ENCODE measurements at places on chromosomes 6 and 20. TPM values are rescaled to one million over a fixed set of nuclear protein-coding genes. Genes with fewer than 3 reads are reported as not detected.

DEFB132 gene
- not detected for total RNA-seq

ENPP1 gene
- 3.4 TPM for total RNA-seq

BCAS1 gene
- 0.81 TPM for total RNA-seq

GRCh38 chr20:57967364-57967763 lies 257.5 kb upstream of the PMEPA1 start:
- no peak for DNase-seq

- no peak for DNase-seq
These were observed 58.9 kb downstream of the IPCEF1 start for GRCh38 chr6:154297721-154298120.

DNA sequence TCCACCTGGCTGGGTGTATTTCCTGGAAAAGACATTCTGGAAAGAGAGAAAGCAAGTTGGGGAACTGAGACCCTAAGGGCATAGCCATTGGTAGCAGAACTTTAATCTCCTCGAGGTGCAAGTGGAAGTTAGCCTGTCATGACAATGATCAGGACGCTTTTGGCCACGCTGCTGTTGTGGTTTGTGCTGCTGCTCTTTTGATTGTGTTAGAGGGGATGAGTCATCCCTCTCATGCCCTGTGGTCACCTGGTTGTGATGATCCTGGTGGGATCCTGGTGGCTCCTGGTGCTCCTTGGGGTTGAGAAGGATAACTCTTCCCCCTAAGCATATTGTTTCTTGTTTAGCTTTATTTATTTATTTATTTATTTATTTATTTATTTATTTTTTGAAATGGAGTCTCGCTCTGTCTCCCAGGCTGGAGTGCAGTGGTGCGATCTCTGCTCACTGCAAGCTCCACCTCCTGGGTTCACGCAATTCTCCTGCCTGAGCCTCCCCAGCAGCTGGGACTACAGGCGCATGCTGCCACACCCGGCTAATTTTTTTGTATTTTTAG lies 350.3 kb downstream of the KIF16B start:
- DNase-seq = no peak

Measured in upper lobe of right lung (tissue), 1 donor.